ENCODE measurements at places on chromosomes 2 and 18. TPM values are rescaled to one million over a fixed set of nuclear protein-coding genes. Genes with fewer than 3 reads are reported as not detected.
A peak's percentile ranks its signal among the peaks of the same experiment; 100 is the strongest.

The HPCAL1 gene
- total RNA-seq: 11.1 TPM

- no peaks in the 10 kb centered on the region for H3K36me3 ChIP-seq
- no peak overlapping the region for H3K27ac ChIP-seq
- no peaks in the 10 kb centered on the region for H3K4me1 ChIP-seq
- no peak overlapping the region for H3K4me3 ChIP-seq
- no peak for DNase-seq
Measured at GRCh38 chr18:63905361-63905760, 2.4 kb upstream of the SERPINB10 start.

GRCh38 chr2:54529935-54530334, 73.8 kb downstream of the SPTBN1 start:
- no peaks in the 10 kb centered on the region for H3K4me1 ChIP-seq
- no peak overlapping the region for H3K27ac ChIP-seq
- H3K4me3 ChIP-seq: no peak overlapping the region
- H3K27me3 ChIP-seq: no peaks in the 10 kb centered on the region
- H3K36me3 ChIP-seq: no peaks in the 10 kb centered on the region

- H3K4me1 ChIP-seq: peaks cover 6% of the 10 kb centered on the region
- DNase-seq: peak; percentile 39
- peak overlapping the region; percentile 73 for H3K4me3 ChIP-seq
Measured at GRCh38 chr2:26970928-26971627, 641 bp downstream of the MAPRE3 start.

- H3K4me1 ChIP-seq: no peaks in the 10 kb centered on the region
- DNase-seq: no peak
- H3K4me3 ChIP-seq: no peak overlapping the region
Measured at GRCh38 chr2:204885747-204886146, 340.5 kb downstream of the PARD3B start.

- DNase-seq: no peak
- H3K27me3 ChIP-seq: no peaks in the 10 kb centered on the region
- no peak overlapping the region for H3K27ac ChIP-seq
- H3K36me3 ChIP-seq: no peaks in the 10 kb centered on the region
- H3K4me1 ChIP-seq: no peaks in the 10 kb centered on the region
Measured at GRCh38 chr2:169599568-169599967, 15.4 kb downstream of the PPIG start.

DNA sequence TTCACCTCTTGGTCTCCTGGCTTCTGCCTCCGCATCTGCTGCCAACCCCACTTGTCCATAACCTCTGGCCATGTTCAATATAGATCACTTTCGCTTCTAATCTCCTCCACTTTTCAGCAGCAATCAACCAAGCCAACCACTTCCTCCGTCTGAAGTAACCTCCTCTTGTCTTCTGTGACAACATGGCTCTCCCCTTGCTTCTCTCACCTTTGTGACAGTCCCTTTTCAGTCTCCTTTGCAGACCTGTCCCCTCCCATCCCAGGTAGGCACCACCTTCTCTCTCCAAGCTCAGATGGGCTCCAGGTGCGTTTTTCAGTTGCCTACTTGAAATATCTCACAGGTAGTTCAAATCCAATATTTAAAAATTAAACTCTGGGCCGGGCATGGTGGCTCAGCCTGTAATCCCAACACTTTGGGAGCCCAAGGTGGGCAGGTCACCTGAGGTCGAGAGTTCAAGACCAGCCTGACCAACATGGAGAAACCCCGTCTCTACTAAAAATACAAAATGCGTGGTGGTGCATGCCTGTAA, 4.7 kb upstream of the PSD4 start:
- no peak overlapping the region for H3K4me3 ChIP-seq
- no peak for DNase-seq
- H3K4me1 ChIP-seq: no peaks in the 10 kb centered on the region
- H3K36me3 ChIP-seq: no peaks in the 10 kb centered on the region
